D721Med (cell line): ENCODE measurements at places on chromosomes 1 and 21.

DNA sequence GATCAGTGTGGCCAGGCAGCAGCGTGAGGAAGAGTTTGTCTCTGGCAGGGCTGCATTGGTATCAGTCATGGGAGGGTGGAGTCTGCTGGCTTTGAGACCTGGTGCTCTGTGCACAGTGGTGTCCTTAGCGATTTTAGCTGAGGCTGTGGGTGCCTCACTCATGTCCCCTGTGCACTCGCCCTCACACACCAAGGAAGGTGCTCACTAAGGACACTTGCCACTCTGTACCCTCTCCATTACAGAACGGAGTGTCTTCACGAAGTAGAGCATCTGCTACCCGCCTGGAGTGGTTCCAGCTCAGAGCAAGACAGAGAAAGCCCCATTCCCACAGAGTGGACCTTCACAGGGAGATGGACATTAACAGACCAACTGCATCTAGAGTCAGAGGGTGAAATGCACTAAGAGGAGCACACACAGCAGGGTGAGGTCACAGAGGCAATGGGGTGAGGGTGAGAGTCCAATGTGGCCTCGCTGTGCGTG is 117.9 kb downstream of the MATN1 start:
- no peak for DNase-seq

- no peak for DNase-seq
Measured at GRCh38 chr1:232417636-232418248, 212.2 kb downstream of the SIPA1L2 start.

DNA sequence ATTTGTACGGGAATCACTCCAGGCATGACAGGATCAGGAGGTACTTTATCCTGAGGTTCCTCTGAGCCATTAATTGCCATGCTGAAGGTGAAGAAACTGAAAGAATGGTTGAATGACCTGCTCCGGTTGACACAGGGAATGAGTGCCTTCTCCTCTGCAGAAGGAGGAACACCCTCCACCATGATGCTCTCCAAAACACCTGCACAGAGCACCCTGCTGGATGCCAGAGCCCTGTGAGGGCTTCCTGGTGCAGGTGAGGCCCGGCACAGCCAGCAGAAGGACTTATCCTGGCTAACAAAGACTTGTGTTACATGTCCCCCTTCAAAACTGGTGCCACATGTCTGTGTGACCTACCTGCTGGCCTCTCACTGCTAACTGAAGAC is 14.3 kb upstream of the LBR start:
- DNase-seq, result no peak

DNA sequence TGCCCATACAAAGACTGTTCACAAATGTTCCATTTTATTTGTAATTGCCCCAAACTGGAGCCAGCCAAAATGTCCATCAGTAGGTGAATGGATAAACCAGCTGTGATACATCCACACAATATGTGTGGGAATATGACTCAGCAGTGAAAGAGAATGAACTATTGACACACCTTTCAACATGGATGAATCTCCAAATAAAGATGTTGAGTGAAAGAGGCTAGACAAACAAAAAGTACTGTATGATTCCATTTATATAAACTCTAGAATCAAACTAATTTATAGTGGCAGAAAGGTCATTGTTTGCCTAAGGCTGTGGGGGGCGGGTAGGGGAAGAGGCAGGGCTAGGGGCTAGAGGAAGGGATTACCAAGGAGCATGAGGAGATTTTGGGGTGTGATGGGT is 4.5 kb downstream of the DHCR24 start:
- no peak for DNase-seq

GRCh38 chr1:82634266-82634665 is 833.5 kb downstream of the ADGRL2 start:
- DNase-seq, result no peak

GRCh38 chr1:246695136-246695535 is 29.1 kb upstream of the SCCPDH start:
- DNase-seq, result no peak

- no peak for DNase-seq
Measured at GRCh38 chr1:234729561-234730474, 119.8 kb upstream of the IRF2BP2 start.

- no peak for DNase-seq
Measured at GRCh38 chr1:162703708-162704107, 71.4 kb downstream of the DDR2 start.
